RPMI8226 (cell line): ENCODE measurements at places on chromosomes 6 and 20.
A peak's percentile ranks its signal among the peaks of the same experiment; 100 is the strongest.

- peak; percentile 13 for DNase-seq
These were observed 189.8 kb downstream of the FOXA2 start for GRCh38 chr20:22394583-22394982.

DNA sequence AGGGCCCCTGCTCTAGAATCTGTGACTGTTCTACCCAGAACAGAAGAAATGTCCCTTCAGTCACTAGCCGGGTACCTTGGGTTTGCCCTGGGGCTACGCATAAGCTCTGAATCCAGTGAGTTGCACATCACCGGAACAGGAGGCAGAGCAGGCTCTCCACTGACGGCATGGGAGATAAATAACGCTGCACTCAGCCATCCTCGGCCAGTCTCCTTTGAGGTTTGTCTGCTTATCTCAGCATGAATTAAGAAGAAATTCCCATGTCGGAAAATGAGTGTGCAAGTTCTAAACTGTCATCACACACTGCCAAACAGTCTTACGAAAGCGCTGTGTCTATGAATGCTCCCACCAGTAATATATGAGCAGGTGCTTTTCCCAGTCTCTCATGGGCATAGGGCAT lies 90.8 kb downstream of the FAM50B start:
- peak; percentile 55 for DNase-seq

DNA sequence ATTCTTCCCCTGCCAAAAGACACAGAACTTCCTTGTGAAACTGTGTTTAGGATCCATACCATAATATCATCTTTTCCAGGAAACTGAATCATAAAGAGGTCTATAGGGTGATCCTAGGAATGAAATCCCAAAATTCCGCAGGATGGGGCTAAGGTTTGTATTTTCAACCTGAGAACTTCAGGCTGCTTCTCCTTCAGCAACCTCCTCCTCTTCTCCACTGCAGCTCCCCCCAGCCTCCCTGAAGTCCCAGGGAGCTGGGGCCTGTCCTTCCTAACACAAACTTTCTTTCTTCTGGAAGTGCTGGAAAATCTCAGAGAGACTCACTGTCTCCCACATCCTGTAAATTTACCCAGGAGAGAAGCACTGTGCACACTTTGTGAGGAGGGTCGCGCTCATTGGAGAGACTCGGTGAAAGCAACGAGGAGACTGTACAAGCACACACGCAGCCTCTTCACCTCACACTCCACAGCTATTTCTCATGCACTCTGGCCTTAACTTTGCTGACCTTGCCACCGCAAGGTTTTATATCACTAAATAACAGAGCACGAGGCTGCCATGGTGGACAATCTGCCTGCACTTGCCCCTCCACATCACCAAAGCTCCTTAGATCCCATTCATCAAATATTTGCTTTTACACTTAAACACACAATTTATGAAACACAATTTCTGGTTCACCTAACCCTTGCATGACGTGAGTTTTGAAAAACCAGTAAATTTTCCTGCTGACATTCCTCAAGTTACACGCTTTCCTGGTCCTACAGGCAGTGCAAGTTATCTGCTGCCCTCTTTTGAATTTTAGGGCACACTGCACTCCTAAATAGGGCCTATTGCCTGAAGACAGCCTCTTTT lies 14.3 kb downstream of the ID4 start:
- peak; percentile 62 for DNase-seq

GRCh38 chr6:25009393-25009710 lies 73.6 kb upstream of the RIPOR2 start:
- DNase-seq = no peak

DNA sequence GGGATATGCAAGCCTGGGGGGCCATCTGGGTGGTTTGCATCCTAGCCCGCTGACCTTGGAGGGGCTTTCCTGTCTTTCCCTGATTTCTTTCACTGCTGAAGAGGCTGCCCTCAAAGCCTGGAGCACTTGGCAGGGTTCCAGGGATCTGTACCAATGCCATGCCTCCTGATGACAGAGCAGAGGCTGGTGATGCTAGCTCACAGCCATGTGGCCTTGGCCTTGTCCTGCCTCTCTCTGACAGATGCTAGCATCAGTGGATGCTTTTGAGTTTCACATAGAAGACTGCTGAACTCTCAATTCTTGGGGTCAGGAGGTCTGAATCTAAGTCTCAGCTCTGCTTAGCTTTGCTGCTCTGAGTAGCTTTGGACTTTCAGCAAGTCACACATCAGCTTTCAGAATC lies 21.9 kb upstream of the RREB1 start:
- peak; percentile 88 for DNase-seq

- DNase-seq = no peak
These were observed 24.6 kb upstream of the CTNNBL1 start for GRCh38 chr20:37669062-37669772.

DNA sequence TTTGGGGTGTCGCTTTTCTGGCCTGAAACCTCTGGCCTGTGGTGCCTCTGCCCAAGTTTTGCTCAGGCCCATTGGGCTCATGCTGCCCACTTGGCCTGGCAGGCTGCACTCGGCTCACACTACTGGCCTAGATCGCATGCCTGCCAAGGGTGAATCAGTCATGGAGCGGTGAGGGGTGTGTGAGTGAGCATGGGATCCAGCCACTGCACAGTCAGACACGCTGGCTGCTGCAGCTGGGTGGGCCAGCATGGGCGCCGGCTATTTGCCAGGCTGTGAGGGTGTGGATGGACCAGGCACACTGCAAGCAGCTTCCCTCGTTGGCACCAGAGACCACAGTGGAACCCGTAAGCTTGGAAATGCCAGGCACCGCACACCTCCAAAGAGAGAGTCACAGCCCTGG lies 145.4 kb upstream of the CNR1 start:
- no peak for DNase-seq

DNA sequence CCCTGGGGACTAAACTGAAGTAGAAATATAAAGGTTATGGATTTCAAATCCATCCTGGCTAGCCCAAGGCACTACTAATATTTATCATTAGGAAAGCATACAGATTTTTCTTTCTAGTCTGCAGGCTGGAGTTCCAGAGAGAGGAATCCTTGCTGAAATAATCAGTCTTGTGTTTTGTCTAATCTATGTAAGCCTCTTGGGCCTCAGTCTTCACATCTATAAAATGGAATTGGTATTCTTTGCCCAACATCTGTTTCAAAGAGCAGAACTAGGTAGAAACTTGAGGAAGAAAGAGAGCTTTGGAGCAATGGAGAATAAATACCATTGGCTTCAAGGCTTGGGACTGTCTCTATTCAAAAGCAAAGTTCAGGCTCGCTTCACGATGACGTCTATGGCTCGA lies 212.0 kb downstream of the ZMYND8 start:
- no peak for DNase-seq

GRCh38 chr6:170437719-170438401 lies 115.2 kb downstream of the PSMB1 start:
- DNase-seq = no peak

DNA sequence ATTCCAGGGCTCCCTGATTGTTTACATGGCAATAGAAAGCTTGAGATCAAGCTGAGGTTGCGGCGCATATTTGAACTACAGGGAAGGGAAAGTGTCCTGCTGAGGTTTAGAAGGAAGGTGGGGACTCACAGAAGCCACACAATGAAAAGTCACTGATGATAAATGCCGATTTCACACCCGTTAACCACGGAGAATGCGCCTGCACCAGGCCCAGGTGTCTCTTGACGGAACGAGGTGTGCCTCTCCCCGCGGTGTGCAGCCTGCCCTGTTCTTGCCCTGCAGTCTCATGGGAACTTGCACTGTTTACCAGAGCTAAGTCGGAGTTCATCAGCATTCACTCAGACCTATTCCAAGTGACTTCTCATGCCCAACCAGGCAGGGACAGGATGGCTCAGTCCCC lies 90.3 kb downstream of the LY86 start:
- DNase-seq = no peak

DNA sequence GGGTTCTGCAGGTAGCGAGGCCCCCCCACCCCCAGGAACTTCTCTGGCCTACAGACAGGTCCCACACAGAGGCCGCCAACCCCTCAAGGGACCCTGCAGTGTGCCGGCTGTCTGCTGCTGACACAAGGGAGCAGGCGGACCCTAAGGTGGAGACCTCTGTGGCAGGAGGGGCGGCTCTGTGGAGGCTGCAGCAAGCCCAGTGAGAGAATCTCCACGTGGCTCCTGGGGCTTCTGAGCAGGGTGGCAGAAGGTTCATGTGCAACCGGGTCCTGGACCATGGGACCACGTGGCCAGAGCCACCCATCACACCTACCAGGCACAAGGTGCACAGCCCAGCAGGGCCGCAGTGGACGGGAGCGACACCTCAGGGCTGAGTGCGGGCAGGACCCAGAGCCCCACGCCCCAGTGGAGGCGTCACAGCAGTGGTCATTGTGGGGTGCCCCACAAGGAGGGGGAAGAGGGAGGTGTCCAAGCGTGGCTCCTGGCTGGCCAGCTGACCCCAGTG lies 4.3 kb downstream of the ARFRP1 start:
- DNase-seq = no peak

GRCh38 chr6:151001387-151002056 lies 136.0 kb downstream of the MTHFD1L start:
- no peak for DNase-seq

GRCh38 chr20:49983123-49983847 lies 505 bp downstream of the SNAI1 start:
- no peak for DNase-seq

GRCh38 chr6:11353921-11354389 lies 121.5 kb upstream of the NEDD9 start:
- DNase-seq = no peak

- no peak for DNase-seq
These were observed 45.5 kb downstream of the NDRG3 start for GRCh38 chr20:36700438-36700837.

DNA sequence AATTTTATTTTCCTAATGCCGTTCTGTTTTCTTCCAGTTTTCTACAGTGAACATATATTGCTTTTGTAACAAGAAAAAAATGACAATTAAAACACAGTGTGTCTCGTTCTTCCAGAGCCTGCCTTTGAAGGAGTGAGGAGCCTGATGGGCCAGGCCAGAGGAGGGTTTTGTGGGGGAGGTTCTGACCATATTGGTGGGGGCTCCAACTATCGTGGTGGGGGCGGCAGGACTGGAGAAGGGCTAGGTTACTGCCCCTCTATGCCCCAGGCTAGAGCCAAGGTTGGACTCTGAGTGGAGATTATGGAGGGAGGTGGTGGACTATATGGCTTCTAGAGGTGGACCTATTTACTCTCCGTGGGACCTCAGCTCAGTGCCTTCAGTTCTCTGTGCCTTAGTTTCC lies 24.0 kb downstream of the DLGAP4 start:
- DNase-seq = no peak

- DNase-seq = no peak
These were observed 558.2 kb downstream of the PKHD1 start for GRCh38 chr6:51529240-51529639.
